Common myeloid progenitor, CD34-positive (primary cell): ENCODE measurements at places on chromosomes 4 and X.

DNA sequence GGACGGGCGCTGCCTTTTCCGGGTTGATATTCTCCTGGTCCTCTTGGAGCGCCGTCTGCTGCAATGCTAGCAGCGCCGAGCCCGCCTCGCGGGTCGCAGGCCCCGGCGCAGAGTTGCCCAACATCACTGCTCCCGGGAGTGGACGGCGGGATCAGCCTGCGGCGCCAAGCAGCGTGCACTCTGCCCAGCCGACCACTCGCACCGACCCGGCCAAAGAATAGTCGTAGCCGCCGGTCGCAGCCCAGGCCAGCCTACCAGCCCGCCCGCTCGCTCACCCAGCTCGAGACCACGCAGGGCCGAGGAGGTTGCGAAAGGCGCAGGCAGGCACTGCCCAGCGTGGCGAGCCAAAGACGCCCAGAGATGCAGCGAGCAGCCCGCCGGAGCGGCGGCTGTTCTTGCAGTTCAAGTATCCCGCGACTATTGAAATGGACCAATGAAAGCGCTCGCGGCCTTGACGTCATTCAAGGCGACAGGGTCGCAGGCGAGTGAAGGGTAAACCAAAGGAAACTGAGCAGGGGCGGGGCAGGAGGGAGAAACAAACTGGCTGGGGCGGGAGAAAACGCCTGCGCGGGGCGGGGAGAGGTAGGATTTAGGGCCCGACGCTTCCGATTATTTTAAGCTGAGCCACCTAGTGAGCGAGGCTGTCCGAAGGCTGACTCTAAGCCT lies at the start of gene CCNA2:
Gene CCNA2 (minus strand): TSS at position 379 of the 666 bp plus-strand sequence. CDS start 255 bp downstream, at position 124.
- DNase-seq: peak; percentile 98

DNA sequence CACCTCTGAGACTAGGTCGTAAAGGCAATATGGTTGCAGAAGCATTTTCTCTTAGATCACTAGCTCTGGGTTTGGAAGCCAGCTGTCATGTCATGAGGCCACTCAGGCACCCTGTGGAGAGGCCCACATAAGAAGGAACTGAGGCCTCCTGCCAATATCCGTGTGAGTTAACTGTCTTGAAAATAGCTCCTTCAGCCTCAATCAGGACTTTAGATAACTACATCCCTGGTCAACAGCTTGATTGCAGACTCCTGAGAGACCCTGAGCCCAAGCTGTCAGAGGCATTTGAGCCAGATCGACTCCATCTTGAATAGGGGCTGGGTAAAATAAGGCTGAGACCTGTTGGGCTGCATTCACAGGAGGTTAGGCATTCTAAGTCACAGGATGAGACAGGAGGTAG lies 15.1 kb upstream of the REPS2 start:
- no peak for DNase-seq

DNA sequence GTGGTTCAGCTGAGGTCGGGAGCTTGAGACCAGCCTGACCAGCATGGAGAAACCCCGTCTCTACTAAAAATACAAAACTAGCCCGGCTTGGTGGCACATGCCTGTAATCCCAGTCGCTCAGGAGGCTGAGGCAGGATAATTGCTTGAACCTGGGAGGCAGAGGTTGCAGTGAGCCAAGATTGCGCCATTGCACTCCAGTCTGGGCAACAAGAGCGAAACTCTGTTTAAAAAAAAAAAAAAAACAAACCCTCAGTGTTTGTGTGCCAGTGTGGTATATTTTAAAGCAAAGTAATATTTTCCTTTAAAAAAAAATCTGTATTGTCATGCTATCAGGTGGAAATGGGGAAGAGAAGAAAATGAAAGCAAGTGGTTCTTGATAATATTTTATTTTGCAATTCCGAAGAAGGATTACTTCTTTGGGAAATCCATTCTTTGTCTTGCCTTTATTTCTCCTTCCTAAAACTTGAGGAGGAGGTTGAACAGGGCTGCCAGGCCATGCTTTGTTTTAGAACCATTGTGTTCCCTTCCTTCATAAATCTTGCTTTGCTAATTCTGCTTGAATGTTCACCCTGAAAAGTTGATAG lies 14.4 kb downstream of the ALG13 start:
- peak; percentile 34 for DNase-seq

- DNase-seq: peak; percentile 47
Observed at GRCh38 chr4:8131210-8131609, 27.4 kb downstream of the ABLIM2 start.

DNA sequence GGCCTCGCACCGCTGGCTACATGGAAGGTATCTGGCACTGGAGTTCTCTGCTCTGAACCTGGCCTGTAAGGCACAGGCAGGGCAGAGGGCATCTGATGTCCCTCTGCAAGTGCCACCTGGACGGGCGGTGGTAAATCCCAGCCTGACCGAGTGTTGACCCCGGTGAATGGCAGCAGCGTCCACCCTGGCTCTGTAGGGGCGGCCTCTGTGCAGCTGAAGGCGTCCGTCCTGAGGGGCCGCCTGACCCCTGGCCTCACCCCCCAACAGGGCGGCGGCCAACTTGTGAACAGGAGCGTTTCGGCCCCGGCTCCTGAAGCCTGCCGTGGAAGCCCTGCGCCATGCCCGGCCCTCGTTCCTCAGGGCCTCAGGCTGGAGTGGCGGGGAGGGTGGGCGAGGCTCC lies 51.4 kb downstream of the CPZ start:
- no peak for DNase-seq

DNA sequence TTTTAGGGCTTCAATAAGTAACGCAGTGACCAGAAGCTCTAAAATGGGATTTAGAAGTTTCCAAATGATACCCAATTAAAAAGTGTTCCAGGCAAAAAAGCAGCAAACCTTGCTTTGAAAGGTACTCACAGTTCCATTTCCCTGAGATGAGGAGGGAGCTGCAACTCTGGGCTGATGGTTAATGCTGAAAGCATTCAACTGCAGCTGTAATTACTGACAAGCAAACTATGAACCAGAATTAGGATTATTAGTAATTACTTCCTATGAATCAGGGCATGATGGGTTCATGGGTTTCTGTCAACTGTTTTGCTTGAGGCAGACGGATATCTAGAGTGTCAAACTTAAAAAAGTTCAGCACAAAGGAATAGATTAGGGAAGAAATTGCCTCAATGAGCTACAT lies 357.4 kb downstream of the STIM2 start:
- DNase-seq: no peak

DNA sequence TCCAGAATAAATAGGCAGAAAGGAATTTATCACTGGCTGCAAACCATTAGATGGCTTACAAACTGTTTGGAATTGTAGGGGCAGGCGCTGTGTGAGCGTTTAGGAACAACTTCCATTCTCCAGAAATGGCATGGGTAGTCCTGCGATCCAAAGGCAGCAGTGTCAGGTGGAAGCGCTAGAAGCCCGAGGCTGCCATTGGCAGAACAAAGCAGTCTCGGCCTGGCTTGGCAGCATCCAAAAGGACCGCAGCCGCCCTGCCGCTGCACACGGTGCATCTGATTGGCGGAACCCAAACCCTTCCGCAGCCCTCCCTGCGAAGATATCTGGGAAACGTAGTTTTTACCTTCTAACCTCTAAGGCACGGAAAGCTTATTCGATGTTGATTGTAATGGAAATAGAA lies 23.6 kb upstream of the YTHDC1 start:
- DNase-seq: peak; percentile 79

- DNase-seq: no peak
Observed at GRCh38 chrX:139815771-139816170, 107.8 kb upstream of the MCF2 start.

DNA sequence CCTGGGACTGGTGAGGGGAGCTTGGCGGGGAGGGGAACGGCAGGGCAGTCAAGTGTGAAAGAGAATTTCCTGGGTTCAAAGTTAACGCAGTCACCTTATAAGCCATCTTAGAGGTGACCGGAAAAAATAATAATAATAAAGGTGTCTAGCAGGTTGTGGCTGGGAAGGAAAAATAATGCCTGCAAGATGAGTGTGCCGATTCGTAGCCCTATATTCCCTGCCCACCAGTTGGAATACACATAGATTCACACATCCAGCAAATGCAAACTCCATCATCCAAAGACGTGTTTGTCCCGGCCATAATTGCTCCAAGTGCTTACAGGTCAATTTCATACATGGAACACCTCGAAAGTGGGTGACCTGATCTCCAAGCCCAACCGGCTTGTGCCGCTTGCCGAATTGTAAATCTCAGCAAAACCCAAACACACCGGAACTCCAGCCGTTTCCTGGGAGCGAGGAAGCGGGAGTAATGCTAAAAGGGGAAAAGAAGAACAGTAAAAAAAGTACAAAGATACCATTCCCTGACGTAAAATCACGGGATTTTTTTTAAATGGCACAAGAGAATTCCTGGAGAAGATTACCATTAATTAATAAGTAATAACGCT lies 1.3 kb upstream of the FAT1 start:
- DNase-seq: peak; percentile 12

- no peak for DNase-seq
Observed at GRCh38 chrX:154532690-154533089, 14.0 kb downstream of the G6PD start.

DNA sequence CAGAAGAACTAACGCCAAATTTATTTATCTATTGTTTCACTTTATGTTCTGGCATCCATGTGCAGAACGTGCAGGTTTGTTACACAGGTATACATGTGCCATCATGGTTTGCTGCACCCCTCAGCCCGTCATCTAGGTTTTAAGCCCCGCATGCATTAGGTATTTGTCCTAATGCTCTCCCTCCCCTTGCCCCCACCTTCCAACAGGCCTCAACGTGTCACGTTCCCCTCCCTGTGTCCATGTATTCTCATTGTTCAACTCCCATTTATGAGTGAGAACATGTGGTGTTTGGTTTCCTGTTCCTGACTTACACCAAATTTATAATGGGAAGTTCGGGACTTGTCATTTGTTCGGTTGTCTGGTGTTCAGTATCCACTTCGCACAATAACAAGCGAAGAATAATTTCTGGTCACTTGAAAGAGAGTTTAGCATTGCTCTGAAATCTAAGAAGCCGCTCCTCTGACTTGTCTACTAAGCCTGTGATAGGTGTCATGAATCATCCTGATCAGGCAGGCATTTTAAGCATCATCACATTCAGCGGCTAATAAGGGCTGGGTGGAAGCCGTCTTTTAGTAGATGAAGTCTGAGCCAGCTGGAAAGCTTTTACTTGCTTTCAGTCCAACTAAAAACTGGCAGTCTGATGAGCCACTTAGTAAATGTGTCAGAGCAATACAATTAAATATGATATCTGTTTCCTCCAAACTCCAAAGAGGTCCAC lies 1065.7 kb upstream of the PABPC4L start:
- DNase-seq: no peak

DNA sequence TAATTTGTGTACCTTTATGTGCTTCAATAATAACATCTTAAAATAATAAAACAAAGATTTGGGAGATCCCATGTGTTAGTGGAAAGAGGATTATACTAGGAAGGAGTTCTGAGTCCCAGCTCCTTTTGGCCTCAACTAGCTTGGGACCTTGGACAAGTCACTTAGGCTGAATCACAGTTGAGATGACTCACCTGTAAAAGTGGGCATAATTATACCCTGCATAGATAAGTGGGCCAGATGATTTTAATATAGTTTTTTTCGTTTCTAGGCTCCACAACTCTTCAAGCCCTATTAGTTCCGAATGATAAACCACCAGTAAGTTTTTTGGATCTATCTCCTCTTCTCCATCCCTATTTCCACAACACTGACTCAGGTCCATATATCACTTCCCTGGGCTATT lies 131.8 kb downstream of the ENOX2 start:
- DNase-seq: no peak

DNA sequence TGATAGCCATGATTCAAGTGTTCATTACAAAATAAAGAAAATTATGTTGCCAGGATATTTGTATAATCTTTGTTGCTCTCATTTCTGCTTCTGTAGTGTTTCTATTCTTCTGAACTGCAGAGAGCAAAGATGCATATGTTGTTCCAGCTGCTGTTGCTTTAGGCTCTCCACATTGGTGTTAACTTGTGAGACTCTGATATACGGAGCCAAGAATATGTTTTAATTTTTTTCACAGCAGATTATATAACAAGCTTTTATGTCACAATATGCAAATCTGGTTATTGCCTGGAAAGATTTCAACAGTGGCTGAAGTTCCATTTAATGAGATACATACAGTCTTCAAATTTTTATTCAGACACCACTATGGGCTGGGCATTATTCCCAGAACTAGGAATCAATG lies 655.0 kb downstream of the GRXCR1 start:
- DNase-seq: no peak
